Fibroblast of villous mesenchyme (primary cell): ENCODE measurements at places on chromosomes 5 and 9.

- DNase-seq: peak; percentile 65
Observed at GRCh38 chr5:172173564-172174153, 14.4 kb downstream of the STK10 start.

- DNase-seq: no peak
Observed at GRCh38 chr5:52995095-52995494, 5.9 kb downstream of the ITGA2 start.

GRCh38 chr5:172883066-172883465, 49.0 kb downstream of the ERGIC1 start:
- DNase-seq: no peak

- no peak for DNase-seq
Observed at GRCh38 chr9:75147638-75148037, 59.3 kb downstream of the OSTF1 start.

GRCh38 chr9:98962861-98963260, 19.2 kb downstream of the COL15A1 start:
- no peak for DNase-seq

- peak; percentile 10 for DNase-seq
Observed at GRCh38 chr9:68678430-68678829, 26.6 kb upstream of the PIP5K1B start.

GRCh38 chr5:81748556-81748955, 2.3 kb downstream of the SSBP2 start:
- DNase-seq: no peak

GRCh38 chr5:177509381-177509951, at the start of gene DOK3:
DOK3 (minus strand) TSS chr5:177509826; CDS start chr5:177509540, 286 bp downstream.
- DNase-seq: no peak

- no peak for DNase-seq
Observed at GRCh38 chr9:117887383-117887782, 183.2 kb downstream of the TLR4 start.

DNA sequence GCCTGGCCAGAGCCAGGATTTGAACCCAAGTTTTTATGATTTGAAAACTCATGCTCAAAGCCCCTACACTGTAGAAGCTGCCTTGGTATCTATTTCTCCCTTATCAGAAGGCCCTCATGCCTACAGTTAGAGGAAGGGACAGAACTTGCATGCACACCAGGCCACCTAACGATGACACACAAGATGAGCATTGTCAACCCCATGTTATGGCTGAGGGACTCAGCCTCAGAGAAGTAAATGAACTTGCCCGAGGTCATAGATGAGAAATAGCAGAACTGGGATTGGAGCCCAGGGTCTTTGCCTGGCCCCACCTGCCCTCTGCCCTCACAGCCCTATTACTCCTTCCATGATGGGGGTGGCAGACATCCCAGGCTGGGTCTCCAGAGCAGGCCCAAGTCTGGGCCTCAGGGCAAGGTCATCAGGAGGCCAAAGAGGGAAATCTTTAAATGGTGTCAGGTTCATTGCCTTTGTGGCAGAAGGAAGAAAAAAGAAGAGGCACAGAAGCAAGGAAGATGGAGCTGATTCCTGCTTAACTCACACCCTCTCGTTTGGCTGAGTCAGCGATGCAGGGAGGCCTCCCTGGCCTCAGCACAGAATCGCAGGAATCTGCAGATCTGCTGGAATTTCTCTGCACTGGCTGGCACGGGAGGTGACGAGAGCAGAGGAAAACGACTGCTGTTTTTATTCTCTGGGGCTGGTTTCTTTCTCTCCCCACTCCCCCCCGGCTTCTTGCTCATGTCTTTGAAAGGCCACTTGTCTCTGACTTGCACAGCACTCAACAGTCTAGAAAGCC, 20.6 kb upstream of the CRB2 start:
- peak; percentile 63 for DNase-seq

- peak; percentile 36 for DNase-seq
Observed at GRCh38 chr5:160506006-160507004, 84.7 kb downstream of the PTTG1 start.

GRCh38 chr9:124411514-124412227, 3.6 kb downstream of the PSMB7 start:
- peak; percentile 86 for DNase-seq

DNA sequence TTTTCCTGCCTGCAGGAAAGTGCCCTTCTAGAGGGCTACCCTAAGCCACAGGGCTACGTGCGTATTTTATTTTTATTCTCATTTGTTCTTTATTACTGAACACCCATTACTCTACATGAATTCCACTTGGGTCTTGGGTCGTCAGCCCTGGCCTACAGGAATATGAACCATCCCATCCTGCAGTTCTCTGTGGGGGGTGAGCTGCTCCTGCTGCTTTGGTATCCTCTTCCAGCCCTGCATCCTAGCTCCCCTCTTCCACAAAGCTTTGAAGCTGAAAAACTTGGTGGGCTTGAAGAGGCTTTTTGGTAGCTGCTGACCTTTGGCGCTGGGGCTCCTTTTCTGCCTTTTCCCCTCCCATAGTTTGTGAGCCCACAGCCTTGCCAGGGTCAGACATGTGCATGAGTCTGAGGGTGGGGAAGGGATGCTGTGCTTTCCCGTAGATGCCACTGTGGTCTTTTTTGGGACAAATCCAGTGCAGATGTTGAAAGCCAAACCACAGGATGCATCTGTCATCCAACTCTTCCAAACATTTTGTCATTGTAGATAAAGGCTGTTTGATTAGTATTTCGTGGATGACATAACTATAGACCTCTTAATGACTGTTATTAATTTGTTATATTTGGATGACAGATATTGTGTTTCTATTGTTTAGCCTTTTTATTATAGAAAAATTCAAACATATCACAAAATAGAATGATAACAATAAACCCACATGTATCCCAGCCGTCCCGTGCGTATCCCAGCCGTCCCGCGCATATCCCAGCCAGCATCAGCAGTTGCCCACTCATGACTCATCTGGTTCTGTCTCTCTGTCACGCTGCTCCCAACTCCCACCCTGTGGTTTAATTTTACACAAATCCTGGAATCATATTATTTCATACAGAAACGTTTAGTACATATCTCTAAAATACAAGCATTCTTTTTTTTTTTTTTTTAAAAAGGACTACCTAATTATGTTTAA, 43.9 kb downstream of the SLC46A2 start:
- peak; percentile 29 for DNase-seq

GRCh38 chr5:14351845-14352712, 208.9 kb downstream of the TRIO start:
- peak; percentile 67 for DNase-seq

GRCh38 chr5:6592601-6593000, 40.2 kb downstream of the NSUN2 start:
- DNase-seq: peak; percentile 19

- no peak for DNase-seq
Observed at GRCh38 chr9:93205896-93206575, 22.1 kb downstream of the WNK2 start.
